ENCODE measurements at places on chromosomes 2 and 18. TPM values are rescaled to one million over a fixed set of nuclear protein-coding genes. Genes with fewer than 3 reads are reported as not detected.

GRCh38 chr2:11987151-11987550 lies 240.7 kb downstream of the LPIN1 start:
- no peak for DNase-seq
- no peaks in the 10 kb centered on the region for H3K4me1 ChIP-seq
- no peaks in the 10 kb centered on the region for H3K36me3 ChIP-seq
- no peak overlapping the region for H3K27ac ChIP-seq
- peaks cover 10% of the 10 kb centered on the region for H3K27me3 ChIP-seq

- H3K4me3 ChIP-seq = no peak overlapping the region
- no peak for DNase-seq
- H3K4me1 ChIP-seq = no peaks in the 10 kb centered on the region
- H3K27me3 ChIP-seq = no peaks in the 10 kb centered on the region
Observed at GRCh38 chr2:75288760-75289159, 89.4 kb upstream of the TACR1 start.

- peaks cover 24% of the 10 kb centered on the region for H3K4me1 ChIP-seq
- no peaks in the 10 kb centered on the region for H3K36me3 ChIP-seq
- H3K27me3 ChIP-seq = no peaks in the 10 kb centered on the region
Observed at GRCh38 chr18:58490238-58490637, 138.7 kb downstream of the ALPK2 start.

DNA sequence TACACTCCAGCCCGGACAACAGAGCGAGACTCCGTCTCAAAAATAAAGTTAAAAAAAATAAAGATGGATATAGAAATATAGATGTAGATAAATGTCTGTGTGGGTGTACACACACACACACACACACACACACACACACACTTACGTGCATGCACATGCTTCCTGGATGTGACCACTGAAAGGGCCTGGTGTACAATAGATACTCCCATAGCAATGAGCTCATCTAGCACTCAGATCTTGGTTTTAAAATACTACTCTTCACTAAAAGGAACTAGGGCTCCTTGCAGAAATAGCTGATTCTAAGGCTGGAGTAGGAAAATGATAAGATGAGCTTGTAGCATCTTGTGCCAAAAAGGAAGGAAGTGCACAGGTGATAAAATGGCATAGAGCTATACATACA lies 39.1 kb downstream of the ROCK2 start:
- no peak for DNase-seq
- H3K36me3 ChIP-seq = no peaks in the 10 kb centered on the region
- peaks cover 49% of the 10 kb centered on the region for H3K4me1 ChIP-seq
- no peak overlapping the region for H3K27ac ChIP-seq

- no peaks in the 10 kb centered on the region for H3K36me3 ChIP-seq
- peak; percentile 87 for DNase-seq
- H3K4me1 ChIP-seq = peaks cover 53% of the 10 kb centered on the region
- H3K4me3 ChIP-seq = peak overlapping the region; percentile 33
Observed at GRCh38 chr2:28583899-28584553, 88.2 kb downstream of the PLB1 start.

DNA sequence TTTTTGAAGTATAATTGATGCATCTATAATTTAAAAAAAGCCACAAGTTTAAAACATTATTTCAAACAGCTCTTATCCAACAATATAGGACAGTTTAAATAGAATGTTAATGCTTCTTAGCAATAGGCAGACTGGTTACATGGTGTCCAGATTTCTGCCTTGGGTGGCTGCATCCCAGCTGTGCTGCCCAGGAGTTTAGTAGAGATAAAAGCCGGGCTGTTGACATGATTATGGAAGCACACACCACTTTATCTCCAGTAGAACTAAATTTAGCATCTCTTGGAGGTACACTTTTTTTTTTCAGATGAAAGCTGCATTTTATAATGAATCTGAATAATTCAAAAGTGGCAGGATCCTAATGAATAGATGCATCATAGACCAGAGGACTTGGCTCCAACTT lies 309.7 kb downstream of the PLCL1 start:
- H3K4me3 ChIP-seq = no peak overlapping the region
- no peaks in the 10 kb centered on the region for H3K36me3 ChIP-seq

GRCh38 chr18:12861637-12862036 lies 22.4 kb downstream of the PTPN2 start:
- DNase-seq = no peak
- H3K4me3 ChIP-seq = no peak overlapping the region
- no peak overlapping the region for H3K27ac ChIP-seq
- no peaks in the 10 kb centered on the region for H3K36me3 ChIP-seq

- no peaks in the 10 kb centered on the region for H3K4me1 ChIP-seq
- H3K27me3 ChIP-seq = no peaks in the 10 kb centered on the region
- H3K4me3 ChIP-seq = no peak overlapping the region
- no peak overlapping the region for H3K27ac ChIP-seq
- H3K36me3 ChIP-seq = no peaks in the 10 kb centered on the region
- no peak for DNase-seq
Observed at GRCh38 chr2:176812246-176812775, 400.3 kb upstream of the HNRNPA3 start.

Gene LAMA3
- 0.49 TPM for total RNA-seq

Gene HRH4
- total RNA-seq = not detected

Gene MEIS1
- 1.8 TPM for total RNA-seq

Gene OR6B2
- not detected for total RNA-seq

Data from psoas muscle (tissue), 8 donors.